Breast epithelium (tissue), 4 donors: ENCODE measurements at places on chromosomes 5 and 9.

DNA sequence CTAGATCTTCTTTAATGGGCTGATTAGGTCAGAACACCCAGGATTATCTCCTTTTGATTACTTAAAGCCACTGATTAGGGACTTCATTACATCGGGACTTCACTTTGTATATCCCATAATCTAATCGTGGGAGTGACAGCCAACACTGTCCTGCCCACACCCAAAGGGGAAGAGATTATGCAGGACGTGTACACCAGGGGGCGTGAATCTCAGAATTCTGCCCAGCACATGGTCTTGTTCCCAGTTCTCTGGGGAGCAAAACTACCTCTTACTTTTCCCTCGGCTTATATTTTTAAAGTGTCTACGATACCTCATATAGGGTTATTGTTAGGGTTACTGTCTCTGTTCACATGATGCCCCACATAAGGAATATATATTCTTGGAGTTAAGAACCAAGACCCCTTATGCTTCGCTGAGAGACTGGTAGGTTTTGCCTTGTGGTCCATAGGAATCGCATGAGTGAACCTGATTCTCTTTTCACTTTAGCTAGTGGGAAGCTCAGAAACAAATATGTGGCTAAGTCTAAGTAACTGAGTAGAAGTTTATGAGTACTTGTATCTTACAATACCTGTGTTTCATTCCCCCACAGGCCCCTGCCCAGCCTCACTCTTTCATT lies 192.7 kb downstream of the GNA14 start:
- no peak for DNase-seq

- no peak for DNase-seq
Observed at GRCh38 chr9:85055506-85056202, 386.1 kb downstream of the NTRK2 start.

GRCh38 chr5:26700759-26701384 lies 337.5 kb downstream of the CDH9 start:
- DNase-seq = no peak

DNA sequence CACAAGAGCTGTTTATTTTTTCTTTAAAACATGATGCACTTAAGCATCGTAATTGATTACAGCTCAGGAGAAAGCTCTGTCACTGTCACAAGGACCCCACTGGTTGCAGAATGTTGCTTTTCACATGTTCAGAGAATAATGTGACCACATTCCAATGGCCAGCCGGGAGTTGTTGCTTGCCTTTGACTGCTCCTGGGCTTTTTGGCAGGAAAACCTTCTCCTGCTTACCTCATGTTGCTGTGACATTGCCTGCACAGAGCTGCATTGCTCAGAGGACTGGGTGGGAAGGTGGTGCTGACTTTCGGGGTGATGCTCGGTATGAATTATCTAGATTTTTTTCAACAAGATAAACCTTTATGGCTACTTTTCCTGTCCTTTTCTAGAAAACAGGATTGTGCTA lies 88.2 kb downstream of the PALM2AKAP2 start:
- DNase-seq = no peak

DNA sequence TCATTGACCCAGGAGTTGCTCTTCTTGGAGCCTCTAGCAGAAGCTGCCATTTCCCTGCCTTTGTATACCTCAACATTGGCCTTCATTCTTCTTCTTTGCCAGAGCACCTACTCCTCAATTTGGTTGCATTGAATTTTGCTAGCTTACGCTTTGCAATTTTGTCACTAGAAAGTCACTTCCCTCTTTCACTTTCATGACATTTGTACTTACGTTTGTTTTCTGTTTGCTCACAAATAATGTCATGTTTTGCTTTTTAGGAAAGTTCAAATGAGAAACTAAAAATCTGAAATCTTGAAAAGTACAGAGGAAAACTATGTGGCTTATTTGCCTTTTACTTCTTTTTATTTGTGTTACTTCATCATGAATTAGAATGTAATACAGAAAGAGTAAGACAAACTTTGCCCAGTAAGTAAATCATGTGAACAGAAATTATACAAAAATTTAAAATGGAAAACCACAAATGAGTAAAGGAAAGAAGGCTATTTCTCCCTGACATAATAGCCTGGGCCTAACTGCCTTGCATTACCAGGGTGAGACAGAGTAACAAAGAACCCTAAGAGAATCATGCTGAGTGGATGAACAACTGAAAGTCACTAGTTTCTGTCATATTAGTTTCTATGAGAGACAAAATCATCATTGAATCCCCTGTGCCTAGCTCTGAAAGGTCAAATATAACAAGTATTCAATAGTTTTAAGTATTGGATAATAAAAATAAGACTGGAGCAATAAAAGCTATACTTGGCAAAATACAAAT lies 7.4 kb upstream of the IFNA1 start:
- no peak for DNase-seq

GRCh38 chr9:136590821-136591752 lies 45.2 kb upstream of the NOTCH1 start:
- no peak for DNase-seq
